Fibroblast of skin of left biceps (primary cell): ENCODE measurements at places on chromosomes 7 and 10.
A peak's percentile ranks its signal among the peaks of the same experiment; 100 is the strongest.

- DNase-seq = no peak
Observed at GRCh38 chr7:141511676-141512396, 39.4 kb upstream of the AGK start.

GRCh38 chr10:112797855-112798254, 152.2 kb upstream of the TCF7L2 start:
- no peak for DNase-seq

DNA sequence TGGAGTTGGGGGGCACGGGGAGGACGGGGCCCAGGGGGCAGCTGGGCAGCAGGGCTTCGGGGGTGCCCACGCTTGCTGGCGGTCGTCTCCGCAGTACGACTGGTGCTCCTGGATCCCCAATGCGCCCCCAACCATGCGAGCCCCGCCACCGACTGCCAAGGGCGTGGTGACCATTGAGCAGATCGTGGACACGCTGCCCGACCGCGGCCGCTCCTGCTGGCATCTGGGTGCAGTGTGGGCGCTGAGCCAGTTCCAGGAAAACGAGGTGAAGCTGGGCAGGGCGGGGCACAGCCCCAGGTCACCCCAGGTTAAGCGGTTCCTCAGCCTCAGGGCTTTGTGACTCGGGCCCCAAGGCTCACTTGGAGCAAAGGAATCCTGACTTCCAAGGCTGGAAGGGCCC, 70.0 kb downstream of the ALOX5 start:
- DNase-seq = no peak

DNA sequence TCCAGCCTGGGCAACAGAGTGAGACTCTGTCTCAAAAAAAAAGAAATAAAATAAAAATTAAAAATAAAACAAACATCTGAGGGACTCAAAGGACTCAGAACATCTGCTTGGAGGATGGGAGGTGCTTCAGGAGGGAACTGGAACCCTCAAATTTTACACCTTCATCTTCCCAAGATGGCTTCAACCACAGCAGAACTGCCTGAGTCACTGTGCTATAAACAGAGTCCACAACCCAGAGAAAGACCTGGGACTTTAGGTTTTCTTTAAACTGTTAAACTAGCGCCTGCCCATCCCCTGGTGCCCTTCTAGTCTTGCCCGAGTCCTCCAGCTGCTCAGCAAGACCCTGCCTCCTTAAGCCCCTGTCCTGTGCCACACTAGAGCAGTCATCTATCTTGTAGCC, 40.8 kb downstream of the RGS10 start:
- DNase-seq = no peak

GRCh38 chr10:122849900-122850605, 4.4 kb upstream of the CUZD1 start:
- no peak for DNase-seq

DNA sequence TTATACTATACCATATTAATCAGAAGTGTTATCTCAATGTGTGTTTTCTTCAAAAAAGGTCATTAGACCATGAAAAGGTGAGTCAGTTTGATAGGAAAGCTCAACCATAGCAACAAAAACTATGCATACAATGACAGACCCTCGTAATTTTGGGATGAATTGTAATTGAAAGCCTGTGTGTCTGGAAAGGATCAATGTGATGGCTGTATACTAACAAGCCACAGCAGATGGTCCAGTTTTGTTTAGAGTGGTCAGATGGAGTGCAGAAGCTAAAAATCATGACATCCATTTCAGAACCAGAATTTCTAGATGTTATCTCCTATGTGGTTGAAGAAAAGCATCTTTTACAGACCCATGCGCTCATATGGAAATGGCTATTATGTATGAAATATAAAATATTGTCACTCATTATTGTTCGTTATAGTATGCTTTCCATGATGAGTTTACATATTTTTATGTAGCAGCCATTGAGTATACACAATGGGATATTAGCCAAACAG, 88.3 kb upstream of the CNTNAP2 start:
- DNase-seq = no peak

GRCh38 chr10:113180401-113181154, 230.5 kb downstream of the TCF7L2 start:
- DNase-seq = no peak

GRCh38 chr10:19142967-19143366, 94.4 kb downstream of the MALRD1 start:
- DNase-seq = no peak

GRCh38 chr10:33550811-33551210, 216.3 kb upstream of the NRP1 start:
- DNase-seq = no peak

DNA sequence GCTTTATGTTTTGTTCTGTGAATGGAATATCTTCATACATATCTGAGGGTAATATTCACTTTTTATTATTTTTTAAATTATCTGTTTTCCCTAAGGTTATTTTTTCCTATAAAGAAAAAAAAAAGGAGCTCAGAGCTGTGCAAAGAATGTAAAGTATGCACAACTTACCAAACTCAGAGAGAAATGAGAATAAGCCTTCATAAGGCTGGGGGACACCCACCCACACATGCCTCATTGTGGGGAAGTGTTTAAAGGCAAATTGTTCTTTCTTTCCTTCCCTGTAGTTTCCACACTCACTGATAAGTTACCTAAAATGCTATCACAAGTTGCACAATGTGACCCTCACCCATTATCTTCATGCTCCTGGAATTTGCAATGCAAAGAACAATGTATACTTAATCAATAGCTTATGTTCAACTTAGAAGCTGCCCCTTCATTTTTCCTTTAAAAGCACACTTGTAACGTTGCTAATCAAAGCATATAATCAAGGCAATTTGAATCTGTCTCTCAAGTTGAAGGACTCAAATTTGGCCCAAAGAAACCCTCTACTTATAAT, 108.1 kb downstream of the GNAT3 start:
- DNase-seq = no peak

- DNase-seq = no peak
Observed at GRCh38 chr7:76428149-76428823, 3.5 kb downstream of the ZP3 start.

DNA sequence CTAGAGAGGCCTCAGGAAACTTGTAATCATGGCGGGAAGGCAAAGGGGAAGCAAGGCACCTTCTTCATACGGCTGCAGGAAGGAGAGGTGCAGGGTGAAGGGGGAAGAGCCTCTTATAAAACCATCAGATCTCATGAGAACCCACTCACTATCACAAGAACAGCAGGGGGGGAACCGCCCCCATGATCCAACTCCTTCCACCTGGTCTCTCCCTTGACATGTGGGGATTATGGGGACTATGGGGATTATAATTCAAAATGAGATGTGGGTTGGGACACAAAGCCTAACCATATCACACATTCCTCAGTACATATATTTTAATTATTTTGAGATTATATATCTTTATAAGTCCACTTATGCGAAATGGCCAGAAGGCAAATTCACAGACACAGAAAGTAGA, 8.9 kb downstream of the HK1 start:
- DNase-seq = no peak

- no peak for DNase-seq
Observed at GRCh38 chr10:96656198-96656577, 64.1 kb downstream of the PIK3AP1 start.

GRCh38 chr10:3874990-3875841, 90.2 kb upstream of the KLF6 start:
- no peak for DNase-seq

DNA sequence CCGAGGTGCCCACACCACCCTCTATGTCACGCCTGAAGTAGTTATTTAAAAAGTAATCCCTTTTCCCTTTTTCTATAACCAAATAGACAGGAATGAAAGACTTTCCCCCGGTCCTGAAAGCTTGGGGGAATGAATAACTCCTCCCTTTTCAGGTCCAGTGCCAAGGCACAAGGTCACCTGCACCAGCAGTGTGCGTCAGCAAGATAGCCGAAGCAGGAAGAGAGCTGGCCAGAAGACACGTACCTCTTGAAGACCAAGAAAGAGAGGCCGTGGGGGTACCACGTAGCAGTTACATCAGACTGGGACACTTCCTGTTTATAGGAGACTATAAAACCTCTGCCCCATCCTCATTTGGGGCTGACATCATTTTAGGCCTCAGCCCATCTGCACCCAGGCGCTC, 10.7 kb upstream of the AKR1B1 start:
- no peak for DNase-seq

DNA sequence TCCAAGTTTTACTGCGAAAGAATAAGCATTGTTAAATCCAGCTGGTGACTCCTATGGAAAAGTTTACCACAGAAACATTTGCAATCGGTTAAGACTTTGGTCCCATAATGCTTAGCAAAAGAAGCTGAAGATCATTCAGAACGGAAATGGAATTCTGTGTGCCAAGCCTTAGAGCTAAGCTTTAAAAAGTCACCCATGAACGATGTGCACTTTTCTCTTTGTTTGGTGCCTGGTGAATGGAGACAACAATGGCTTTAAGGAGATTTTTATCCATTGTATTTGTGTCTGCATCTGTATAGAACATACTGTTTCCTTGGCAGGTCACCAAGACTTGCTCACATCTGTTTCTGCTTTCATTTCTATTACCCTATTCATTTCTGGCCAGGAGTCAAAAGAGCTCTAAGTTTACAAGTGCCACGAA, 26.3 kb upstream of the COL1A2 start:
- peak; percentile 87 for DNase-seq

- no peak for DNase-seq
Observed at GRCh38 chr10:12358863-12359564, 9.7 kb downstream of the CAMK1D start.
